A172 (cell line): ENCODE measurements at places on chromosomes 1 and 21. TPM values are rescaled to one million over a fixed set of nuclear protein-coding genes. Genes with fewer than 3 reads are reported as not detected.

The ALG14 gene
- 3.3 and 4.8 TPM in 2 replicates for total RNA-seq

The PTCH2 gene
- total RNA-seq = not detected in 2 replicates

The S100A3 gene
- 90.9 and 103 TPM in 2 replicates for total RNA-seq

The L1TD1 gene
- total RNA-seq = not detected in 2 replicates

The RPE65 gene
- not detected in 2 replicates for total RNA-seq

The AGT gene
- total RNA-seq = 14.6 and 15.2 TPM in 2 replicates

The AMPD1 gene
- total RNA-seq = 0.60 TPM in 1 of 2 replicates, not detected in the other

The CD101 gene
- not detected in 2 replicates for total RNA-seq

DNA sequence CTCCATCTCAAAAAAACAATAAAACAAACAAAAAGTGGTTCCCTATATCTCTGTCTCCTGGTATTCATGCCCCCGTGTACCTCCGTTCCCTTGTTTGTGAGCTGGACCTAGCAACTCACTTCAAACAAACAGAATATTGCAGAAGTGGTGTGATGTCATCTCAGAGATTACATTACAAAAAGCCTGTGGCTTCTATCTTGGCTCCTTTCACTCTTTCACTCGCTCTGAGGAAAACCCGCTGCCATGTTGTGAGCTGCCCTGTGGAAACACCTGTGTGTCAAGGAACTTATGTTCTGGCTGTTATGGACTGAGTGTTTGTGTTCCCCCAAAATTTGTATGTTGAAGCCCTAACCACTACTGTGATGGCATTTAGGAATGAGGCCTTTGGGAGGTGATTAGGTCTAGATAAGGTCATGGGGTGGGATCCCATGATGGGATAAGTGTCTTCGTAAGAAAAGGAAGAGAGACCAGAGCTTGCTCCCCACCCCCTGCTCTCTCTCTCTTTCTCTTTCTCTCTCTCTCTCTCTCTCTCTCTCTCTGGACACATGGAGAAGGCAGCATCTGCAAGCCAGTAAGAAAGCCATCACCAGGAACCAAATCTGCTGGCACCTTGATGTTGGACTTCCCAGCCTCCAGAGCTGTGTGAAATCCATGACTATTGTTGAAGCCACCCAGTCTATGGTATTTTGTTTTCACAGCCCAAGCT lies 7.4 kb upstream of the HYI start:
- no peak for DNase-seq

GRCh38 chr1:31961536-31961935 lies 23.4 kb upstream of the PTP4A2 start:
- no peak for DNase-seq

GRCh38 chr1:74363220-74363619 lies 128.0 kb downstream of the TNNI3K start:
- no peak for DNase-seq

- DNase-seq = peak; percentile 26
Measured at GRCh38 chr1:68470388-68470970, 20.7 kb upstream of the RPE65 start.

DNA sequence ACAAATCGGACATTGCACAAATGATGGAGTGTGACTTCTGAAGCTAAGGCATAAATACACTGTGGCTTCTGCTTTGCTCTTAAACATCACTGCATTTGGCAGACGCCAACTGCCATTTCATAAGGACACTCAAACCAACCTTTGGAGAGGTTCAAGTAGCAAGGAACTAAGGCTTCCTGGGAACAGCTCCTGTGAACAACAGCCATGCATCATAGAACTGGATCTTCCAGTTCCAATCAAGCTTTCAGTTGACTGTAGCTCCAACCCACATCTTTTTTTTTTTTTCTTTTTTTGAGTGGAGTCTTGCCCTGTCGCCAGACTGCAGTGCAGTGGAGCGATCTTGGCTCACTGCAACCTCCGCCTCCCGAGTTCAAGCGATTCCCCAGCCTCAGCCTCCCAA lies 10.7 kb upstream of the HUNK start:
- DNase-seq = no peak

GRCh38 chr1:175963740-175964139 lies 220.3 kb upstream of the TNR start:
- DNase-seq = no peak

DNA sequence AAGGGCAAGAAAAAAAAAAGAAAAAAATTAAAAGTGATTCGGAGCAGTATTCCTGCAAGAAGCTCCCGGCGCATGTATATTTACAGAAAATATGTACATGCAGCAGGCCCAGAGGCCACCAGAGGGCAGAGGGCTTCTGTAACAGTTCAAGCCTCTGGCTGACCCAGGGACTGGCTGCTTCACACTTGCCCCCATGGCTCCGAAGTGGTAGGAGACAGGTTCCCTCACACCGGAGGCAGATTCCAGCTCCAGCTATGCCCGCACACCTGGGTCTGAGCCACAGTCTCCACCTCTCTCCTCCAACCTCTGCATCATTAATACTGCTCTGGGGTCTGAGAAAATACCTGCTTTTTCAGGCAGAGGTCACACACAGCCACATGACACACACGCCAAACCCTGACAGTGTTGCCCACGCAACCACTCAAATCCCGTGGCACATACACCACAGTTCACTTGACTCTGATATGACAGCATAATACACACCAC lies 2.2 kb upstream of the ARHGAP30 start:
- peak; percentile 48 for DNase-seq

DNA sequence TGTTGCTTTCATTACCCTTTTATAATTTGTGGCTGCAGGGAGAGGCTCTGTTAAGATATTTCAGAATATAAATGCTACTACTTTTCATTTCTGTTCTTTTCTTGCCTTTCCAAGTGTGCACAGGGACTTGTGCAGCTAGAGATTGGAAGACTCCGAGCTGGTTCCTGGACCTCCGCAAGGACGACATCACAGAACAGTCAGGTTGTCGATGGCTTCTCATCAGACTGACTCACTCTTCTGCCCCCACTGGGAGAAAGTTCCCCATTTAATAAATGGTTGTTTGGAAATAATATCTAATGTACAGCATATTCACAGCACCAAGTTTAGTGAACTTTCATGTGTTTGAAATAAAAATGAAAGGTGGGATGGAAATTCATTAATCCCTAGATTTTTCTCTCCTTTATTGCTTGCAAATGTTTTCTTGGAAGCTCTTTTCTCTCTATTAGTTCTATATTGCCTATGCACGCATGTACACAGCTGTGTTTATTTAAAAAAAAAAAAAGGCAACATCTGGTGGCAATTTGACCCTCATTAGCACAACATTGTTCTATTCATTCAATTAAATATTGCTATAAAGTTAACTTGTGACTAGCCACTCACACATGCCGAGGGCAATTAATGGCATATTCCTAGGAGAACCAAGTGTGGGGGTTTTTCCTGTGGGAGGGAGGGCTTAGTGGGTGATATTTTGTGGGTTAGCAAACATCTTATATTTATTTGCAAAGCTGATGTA lies 77.5 kb upstream of the L1TD1 start:
- DNase-seq = no peak

DNA sequence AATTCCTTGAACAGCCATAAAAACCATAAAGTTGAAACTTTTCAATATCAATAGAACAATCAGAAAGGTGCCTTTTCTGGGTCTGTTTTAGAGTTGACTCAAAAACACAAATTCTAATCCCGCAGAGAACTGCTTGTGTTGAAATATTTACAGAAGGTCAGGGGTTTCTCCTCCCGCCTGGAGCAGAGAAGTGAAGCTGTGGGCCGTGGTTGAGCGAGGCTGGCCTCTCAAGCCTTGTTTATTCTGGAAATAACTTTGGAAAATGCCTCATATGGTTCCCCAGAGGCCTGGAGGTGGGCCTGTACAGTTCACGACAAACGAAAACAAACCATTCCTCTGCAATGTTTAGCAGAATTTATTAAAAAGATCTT lies 90.8 kb upstream of the ERRFI1 start:
- DNase-seq = no peak

- DNase-seq = no peak
Measured at GRCh38 chr1:172991674-172992400, 58.9 kb downstream of the TNFSF18 start.

GRCh38 chr1:210587566-210587965 lies 258.9 kb downstream of the HHAT start:
- DNase-seq = peak; percentile 72

DNA sequence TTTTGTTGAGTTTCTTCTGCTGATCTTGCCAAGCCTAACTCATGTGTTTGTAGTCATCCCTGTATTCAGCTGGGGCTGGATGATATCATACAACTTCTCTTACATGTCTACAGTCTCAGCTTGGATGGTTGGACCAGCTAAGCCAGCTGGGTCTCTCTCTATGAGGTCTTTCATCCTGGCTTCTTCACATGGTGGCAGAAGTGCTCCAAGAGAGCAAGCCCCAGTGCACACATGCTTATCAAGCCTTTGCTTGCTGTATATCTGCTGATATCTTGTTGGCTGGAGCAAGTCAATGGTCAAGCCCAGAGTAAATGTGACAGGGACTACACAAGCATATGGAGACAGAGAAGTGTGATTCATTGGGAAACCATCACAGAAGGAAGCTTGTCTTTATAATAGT lies 29.2 kb upstream of the SLC44A5 start:
- no peak for DNase-seq

DNA sequence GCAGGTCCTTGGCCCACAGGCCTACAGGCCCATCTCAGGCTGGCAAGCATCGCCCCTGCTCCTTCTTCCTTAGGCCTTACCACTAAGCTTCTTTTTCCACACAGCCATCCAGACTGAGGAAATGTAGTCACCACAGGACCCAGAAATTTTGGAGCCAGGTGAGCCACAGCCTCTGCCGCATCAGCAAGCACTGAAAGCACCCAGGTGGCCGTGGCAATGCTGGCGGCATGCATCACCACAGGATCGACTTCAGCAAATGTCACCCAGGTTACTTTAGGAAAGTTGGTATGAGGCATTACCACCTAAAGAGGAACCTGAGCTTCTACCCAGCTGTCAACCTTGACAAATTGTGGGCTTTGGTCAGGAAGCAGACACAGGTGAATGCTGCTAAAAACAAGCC lies 11.6 kb downstream of the PIGM start:
- no peak for DNase-seq

DNA sequence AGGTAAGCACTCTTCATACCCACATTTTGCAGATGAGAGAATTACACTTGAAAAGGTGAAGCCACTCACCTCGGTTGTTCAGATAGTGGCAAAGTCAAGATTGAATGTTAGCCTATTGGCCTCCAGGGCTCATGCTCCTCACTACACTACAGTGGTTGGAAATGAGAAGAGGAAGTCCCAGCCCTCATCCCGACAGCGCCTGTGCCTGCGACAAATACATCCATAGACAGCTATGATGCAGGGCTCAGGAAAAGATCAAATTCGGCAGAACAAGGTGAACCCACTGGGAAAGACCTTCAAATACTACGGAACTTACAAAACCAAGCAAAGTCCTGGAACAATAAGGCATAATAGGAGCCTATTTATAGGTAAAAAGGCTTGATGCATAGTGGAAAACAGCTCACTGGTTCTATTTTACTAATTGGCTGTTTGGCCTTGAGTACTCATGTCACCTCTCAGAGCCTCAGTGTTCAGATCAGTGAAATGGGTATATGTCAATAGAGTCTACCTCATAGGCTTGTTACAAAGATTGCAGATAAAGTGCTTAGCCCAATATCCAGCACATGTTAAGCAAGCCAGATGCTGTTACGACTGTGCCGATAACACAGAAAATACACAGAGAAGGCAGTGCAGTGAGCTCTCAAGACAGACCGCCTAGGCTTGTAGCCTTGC lies 3.5 kb downstream of the SPOCD1 start:
- DNase-seq = no peak

- DNase-seq = no peak
Measured at GRCh38 chr1:154962156-154962749, 671 bp upstream of the PYGO2 start.

DNA sequence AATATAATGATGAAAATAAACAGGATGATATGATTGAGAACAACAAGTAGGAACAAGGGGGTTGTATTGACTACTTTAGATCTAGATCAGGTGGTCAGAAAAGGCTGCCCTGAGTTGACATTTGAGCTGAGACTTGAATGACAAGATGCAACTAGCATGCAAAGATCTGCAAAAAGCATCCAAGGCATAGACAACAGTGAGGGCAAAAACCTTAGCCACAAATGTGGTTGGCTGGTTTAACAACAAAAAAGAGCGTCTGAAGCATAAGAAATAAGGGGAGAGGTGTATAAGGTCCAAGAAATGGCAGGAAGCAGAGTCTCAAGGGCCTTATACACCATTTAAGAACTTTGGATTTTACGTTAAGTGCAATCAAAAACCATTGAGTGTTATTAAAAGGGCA lies 3.2 kb downstream of the RAB3GAP2 start:
- no peak for DNase-seq

- DNase-seq = peak; percentile 51
Measured at GRCh38 chr1:156823210-156823790, 6.7 kb upstream of the SH2D2A start.

GRCh38 chr1:3777078-3777547 lies 4.6 kb downstream of the SMIM1 start:
- DNase-seq = no peak

DNA sequence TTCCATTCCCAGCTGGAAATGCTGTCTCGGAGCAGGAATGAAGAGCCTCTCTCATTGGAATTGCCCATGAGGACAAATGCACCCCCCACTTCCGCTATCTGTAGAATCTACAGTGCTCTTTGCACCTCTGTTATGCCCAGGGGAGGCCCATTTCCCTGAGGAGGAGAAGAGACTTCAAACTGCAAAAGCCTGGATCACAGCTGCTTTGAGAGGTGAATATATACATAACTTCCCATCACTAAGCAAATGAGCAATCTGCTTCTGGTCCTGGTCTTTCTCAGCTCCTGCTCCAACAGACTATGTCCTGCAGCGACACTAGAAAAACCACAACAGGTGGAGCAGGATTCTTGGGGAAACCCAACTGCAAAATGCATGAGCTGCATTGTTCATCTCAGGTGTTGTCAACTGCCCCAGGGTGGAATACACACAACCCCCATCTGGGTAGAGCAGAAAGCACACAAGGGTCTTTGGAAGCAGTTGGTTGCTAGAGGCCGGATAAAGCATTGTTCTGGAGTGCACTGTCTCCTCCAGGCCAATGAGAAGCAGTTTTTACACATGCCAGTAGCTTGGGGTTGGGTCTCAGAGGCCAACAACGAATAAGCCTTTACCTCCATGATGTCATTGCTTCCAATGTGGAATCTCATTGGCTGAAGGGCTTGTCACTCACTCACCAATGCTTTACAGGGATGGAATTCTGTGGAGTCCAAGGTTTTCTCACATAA lies 67.7 kb upstream of the RAB4A start:
- peak; percentile 72 for DNase-seq

- no peak for DNase-seq
Measured at GRCh38 chr1:169318536-169319244, 48.9 kb downstream of the NME7 start.

- DNase-seq = no peak
Measured at GRCh38 chr1:225522588-225523262, 94.9 kb upstream of the LBR start.
